ENCODE measurements at places on chromosomes 16 and 17. TPM values are rescaled to one million over a fixed set of nuclear protein-coding genes. Genes with fewer than 3 reads are reported as not detected.

ITGB4 gene
- 3.6 TPM for polyA plus RNA-seq

STAT5A gene
- 1.4 TPM for polyA plus RNA-seq

MT1A gene
- 3.5 TPM for polyA plus RNA-seq

SYNGR3 gene
- 10.7 TPM for polyA plus RNA-seq

HSD3B7 gene
- 12.9 TPM for polyA plus RNA-seq

ATAD5 gene
- 0.75 TPM for polyA plus RNA-seq

ST6GALNAC2 gene
- polyA plus RNA-seq = 0.57 TPM

KRTAP9-8 gene
- not detected for polyA plus RNA-seq

SUZ12 gene
- 7.7 TPM for polyA plus RNA-seq

TMEM238L gene
- polyA plus RNA-seq = not detected

SMIM36 gene
- not detected for polyA plus RNA-seq

EFCAB5 gene
- not detected for polyA plus RNA-seq

RAB11FIP4 gene
- polyA plus RNA-seq = 9.4 TPM

BRIP1 gene
- 2.2 TPM for polyA plus RNA-seq

KCNJ12 gene
- 0.36 TPM for polyA plus RNA-seq

TLCD3A gene
- 31.7 TPM for polyA plus RNA-seq

WNT9B gene
- polyA plus RNA-seq = not detected

ALDH3A1 gene
- polyA plus RNA-seq = 0.79 TPM

NT5M gene
- 3.3 TPM for polyA plus RNA-seq

IRF8 gene
- not detected for polyA plus RNA-seq

CA7 gene
- polyA plus RNA-seq = 0.12 TPM

TMC5 gene
- polyA plus RNA-seq = not detected

CES1 gene
- not detected for polyA plus RNA-seq

HASPIN gene
- 1.4 TPM for polyA plus RNA-seq

FBXW10 gene
- polyA plus RNA-seq = 0.03 TPM

CPNE7 gene
- 3.9 TPM for polyA plus RNA-seq

KRTAP3-2 gene
- not detected for polyA plus RNA-seq

METTL16 gene
- 10.3 TPM for polyA plus RNA-seq

SSTR5 gene
- polyA plus RNA-seq = not detected

MAPT gene
- polyA plus RNA-seq = 0.74 TPM

GUCY2D gene
- polyA plus RNA-seq = not detected

Data from SK-N-SH (cell line).